Sigmoid colon (tissue), 7 donors: ENCODE measurements at places on chromosomes 2 and 18. TPM values are rescaled to one million over a fixed set of nuclear protein-coding genes. Genes with fewer than 3 reads are reported as not detected.

GRCh38 chr2:168058675-168059074, 188.7 kb downstream of the STK39 start:
- no peak for DNase-seq

The IL36G gene
- total RNA-seq: not detected

- DNase-seq: no peak
Observed at GRCh38 chr2:234672498-234673150, 175.7 kb upstream of the ARL4C start.

DNA sequence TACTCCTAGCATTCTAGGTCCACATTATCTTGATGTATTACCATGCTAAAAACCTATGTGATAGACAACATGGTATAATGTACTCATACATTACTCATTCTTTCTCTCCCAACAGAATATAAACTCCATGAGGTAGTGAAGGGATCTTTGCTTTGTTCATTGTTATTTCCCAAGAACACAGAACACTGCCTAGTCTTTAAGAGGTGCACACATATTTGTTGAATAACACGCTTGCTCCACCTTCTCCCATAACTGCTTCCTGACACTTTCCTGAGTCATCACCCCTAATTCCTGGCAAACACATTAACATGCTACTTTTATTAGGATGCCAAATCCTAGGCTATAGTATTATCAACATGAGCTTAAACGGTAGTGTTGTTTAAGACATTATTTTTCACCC, 41.3 kb downstream of the REV1 start:
- no peak for DNase-seq

The SERPINB5 gene
- not detected for total RNA-seq

DNA sequence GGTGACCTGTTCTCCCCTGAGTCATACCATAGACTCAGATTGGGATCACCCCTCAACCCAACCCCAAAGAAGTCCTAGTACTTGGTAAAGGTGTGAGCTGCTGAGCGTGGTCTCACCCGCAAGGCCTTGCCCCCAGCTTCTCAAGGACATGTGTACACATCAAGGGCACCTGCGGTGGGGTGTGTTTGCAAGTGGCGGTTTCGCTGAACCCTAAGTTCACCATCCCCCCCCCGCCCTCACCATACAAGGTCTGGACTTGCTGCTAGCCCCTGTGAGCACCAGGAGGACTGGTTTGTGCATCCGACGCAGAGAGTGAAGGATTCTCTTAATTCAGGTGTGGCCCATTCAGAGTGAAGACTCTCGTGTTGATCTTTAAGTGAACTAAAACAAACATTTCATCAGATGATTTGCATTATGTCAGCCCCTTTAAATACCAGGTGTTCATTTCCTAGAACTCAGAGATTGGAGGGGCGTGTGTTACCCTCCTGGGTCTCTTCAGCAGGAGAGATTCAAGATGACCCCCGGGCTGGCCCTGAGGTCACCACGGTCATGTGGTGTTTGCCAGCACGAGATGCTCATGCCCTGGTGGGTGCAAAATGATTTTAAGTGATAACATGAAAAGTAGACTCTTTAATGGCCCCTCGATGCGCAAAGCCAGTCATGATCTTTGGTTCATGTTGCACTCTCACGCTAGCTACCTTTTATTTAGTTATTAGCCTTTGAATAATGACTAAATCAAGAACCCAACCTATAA, 27.8 kb downstream of the MTERF4 start:
- DNase-seq: peak; percentile 48

DNA sequence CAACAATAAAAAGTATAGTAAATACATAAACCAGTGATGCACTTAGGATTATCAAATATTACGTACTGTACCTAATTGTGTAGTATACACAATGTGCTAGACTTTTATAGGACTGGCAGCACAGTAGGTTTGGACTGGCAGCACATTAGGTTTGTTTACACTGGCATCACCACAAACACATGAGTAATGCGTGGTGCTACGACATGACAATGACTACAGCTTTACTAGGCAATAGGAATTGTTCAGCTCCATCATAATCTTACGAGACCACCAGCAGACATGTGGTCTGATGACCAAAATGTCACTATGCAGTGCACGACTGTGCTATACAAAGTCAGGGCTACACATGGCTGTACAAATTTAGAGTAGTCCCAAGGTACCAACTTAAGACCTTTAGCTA, 2.3 kb downstream of the MBOAT2 start:
- DNase-seq: no peak

DNA sequence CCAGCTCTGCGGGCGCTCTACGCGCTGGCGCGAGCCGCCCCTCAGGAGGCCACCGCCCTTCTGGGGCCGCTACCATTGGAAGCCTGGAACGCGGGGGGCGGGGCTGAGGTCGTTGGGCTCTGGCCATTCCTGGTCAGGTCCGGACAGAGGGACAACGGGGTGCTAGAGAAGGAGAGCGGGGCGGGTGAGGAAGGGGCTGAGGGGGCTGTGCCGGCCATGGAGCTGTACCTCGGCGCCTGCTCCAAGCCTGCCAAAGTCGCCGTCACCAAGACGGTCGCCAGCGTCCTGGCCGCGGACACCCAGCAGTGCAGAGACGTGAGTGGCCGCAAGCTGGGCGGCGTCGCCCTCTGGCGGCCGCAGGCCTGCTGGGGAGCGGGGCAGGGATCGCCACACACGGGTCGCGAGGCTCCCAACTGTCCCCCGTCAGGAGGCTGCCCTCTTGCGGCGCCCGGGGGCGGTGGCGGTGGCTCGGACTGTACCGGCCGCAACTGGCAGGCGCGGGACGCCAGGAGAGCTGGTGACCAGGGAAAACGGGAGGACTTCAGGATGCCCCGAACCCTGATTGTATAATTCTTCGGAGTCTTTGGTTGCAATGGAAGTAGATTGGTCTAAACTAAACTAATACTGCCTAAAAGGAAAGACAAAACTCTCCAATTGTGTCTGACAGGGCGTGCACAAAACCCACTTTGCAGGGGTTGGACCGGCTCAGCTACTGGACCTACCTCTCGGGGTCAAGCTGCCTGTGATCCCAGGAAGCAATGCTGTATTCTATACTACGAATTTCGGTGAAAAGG, at the start of gene FSIP2:
Gene FSIP2 (plus strand): TSS at position 126 of the 794 bp plus-strand sequence. CDS start 91 bp downstream, at position 217.
- peak; percentile 67 for DNase-seq

DNA sequence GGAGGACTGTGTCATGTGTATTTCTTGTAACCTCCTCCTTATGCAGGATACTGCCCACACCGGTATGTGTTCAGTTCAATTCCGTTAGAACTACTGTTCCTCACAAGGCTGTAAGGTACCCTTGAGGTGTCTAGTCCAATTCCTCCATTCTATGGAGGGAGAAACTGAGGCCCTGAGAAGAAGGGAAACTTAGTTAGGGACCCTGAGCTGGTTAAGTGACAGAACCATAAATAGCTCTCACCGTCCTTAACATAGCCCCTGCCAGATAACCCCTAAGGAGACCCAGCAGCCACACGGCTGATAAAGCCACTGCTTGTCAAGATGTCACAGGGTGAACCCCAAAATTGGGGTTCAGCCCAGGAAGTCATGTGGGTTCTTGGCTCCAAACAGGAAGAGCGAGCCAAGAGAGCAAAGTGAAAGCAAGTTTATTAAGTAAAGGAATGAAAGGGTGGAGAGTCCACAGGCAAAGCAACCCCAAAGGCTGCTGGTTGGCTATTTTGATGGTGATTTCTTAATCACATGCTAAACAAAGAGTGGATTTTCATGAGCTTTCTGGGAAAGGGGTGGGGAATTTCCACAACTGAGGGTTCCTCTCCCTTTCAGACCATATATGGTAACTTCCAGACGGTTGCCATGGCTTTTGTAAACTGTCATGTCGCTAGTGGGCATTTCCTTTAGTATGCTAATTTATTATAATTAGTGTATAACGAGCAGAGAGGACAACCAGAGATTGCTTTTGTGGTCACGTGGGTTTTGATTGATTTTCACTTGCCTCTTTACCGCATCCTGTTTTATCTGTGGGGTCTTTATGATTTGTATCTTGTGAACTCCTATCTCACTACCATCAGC, 83.4 kb upstream of the RTN4 start:
- peak; percentile 74 for DNase-seq

DNA sequence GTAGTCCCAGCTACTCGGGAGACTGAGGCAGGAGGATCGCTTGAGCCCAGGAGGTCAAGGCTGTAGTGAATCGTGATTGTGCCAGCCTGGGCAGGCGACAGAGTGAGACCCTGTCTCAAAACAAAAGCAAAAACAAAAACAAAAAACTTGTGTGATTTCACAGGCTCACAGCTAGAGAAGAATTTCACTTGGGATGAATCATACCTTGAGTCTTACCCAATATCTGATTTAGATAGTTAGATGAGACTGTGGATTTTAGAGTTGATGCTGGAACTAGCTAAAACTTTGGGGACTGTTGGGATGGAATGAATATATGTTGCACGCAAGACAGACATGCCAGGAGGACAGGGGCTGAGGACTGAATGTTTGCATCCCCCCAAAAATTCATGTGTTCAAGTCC, 4.4 kb downstream of the ANKRD29 start:
- no peak for DNase-seq

The COPS9 gene
- total RNA-seq: 376 TPM

DNA sequence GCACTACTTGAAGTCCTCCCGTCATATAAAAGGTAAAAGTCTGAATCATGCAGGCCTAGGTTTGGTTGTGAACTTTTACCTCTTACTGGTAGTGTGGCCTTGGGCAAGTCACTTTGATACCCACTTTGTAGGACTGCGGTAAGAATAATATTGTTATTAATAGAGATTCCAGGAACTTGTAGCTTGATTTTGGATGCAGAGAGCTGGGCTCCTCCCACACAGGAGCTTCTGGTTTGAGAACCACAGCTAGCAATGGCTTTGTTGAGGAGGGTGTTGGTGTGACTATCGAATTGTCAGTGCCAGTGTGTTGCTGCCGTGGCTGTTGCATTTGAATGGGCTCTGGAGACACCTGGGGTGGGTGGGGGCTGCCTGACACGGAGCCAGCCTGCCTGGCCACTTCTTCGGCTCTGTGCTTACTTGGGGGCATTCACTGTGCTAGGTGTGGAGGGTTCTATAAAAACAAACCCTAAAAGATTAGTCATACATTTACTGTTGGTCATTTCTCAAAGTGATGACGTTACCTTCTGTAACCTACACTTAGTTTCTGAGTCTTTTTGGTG, 38.5 kb downstream of the ASAP2 start:
- no peak for DNase-seq

- DNase-seq: no peak
Observed at GRCh38 chr2:231300722-231301076, 94.8 kb upstream of the B3GNT7 start.

DNA sequence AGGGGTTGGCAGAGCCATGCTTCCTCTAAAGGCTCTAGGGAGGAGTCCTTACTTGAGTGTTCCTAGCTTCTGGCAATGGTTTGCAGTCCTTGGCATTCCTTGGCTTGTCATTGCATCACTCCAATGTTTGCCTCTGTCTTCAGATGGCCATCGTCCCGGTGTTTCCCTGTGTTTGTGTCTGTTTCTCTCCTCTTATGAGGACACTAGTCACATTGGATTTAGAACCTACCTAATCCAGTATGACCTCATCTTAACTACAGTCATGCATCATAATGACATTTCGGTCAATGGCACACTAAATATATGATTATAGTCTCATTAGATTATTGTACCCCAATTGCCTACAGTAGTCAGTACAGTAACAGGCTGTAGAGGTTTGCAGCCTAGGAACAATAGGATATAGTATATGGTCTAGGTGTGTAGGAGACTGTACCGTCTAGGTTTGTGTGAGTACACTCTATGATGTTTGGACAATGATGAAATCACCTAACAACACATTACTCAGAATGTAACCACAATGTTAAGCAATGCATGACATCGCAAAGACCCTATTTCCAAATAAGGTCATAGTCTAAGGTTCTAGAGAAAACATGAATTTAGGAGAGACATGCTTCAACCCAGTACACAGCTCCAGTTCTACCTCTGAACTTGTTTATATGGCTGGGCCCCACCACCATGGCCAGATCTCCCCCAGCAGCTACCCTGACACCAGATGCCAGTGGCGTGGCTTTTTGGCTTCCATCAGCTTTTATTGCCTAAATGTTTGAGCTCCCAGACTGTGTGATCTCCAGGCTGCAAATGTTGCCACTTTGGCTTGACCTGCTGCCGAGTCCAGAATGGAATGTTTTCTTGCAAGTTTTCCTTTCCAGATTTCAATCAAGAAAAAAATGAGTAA, 22.1 kb downstream of the SRD5A2 start:
- no peak for DNase-seq

DNA sequence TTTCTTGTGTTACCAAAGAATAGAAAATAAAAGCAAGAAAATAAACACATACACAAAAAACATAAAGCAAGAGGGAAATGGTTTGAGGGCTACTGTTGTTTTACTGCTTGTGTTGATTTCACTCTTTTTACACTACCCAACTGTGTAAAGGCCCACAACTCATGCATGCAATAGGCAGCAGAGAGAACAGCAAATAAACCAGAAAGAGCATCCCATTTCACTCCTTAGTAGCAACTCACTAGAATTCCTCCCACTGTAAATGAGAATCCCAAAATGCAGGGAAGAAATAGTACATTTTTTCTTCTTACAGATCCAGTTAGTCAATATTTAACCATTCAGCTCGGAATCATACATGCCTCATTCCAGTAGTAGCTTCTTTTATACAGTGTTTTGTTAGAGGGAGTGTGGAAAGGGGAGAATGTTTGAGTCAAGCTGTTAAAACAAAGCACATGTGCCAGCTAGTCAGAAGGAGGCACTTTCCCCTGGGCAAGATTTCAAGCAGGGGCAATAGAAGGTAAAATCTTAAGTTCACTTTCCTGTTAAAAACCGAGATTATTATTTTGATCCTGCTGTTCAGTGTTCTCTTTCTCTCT, 147.2 kb upstream of the FAM98A start:
- DNase-seq: no peak

DNA sequence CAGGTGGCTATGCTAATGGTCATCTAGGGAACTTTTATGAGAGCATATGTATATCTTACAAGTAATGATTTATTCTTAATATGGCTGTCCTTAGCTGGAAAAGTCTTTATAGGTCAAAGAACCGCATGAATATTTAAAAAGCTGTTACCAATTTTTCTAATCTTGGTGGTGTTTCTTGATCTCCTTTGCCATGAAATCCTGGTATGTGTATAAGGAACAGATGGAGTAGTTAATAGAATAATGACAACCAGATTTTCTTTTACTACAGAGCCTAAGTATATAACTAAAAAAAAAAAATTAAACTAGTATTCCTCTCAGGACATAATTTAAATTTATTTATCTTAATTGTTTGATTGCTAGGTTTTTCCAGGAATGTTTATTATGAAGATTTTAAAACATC, 74.5 kb downstream of the RHBDD1 start:
- no peak for DNase-seq

The PSTPIP2 gene
- total RNA-seq: 13.0 TPM

- no peak for DNase-seq
Observed at GRCh38 chr2:169982929-169983328, 155.7 kb downstream of the UBR3 start.

- no peak for DNase-seq
Observed at GRCh38 chr18:845152-845819, 33.2 kb upstream of the YES1 start.

DNA sequence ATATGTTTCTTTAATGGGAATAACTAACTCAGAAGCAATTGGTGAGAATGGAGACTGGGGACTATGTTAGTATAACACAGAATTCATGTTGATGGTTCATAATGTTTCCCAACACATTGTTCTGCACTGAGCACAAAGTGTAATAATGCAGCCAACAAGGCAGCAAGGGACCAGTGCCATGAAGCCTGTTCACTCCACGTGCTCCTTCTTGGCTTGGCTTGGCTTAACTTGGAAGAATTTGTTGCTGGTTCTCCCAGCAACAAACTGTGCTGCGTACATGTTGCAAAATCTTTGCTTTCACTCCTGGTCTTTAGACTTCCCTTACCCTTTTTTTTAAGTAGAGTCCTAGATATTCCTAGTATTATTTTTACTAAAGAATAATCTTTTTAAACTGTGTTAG, 129.7 kb downstream of the MAP3K20 start:
- DNase-seq: peak; percentile 97
